ENCODE measurements at places on chromosomes 1 and 21.

- no peak for DNase-seq
Measured at GRCh38 chr1:230356869-230357794, 69.0 kb downstream of the PGBD5 start.

- DNase-seq, result no peak
Measured at GRCh38 chr1:241985787-241986186, 13.1 kb downstream of the MAP1LC3C start.

- DNase-seq, result no peak
Measured at GRCh38 chr1:22831729-22832413, 121.2 kb downstream of the EPHB2 start.

DNA sequence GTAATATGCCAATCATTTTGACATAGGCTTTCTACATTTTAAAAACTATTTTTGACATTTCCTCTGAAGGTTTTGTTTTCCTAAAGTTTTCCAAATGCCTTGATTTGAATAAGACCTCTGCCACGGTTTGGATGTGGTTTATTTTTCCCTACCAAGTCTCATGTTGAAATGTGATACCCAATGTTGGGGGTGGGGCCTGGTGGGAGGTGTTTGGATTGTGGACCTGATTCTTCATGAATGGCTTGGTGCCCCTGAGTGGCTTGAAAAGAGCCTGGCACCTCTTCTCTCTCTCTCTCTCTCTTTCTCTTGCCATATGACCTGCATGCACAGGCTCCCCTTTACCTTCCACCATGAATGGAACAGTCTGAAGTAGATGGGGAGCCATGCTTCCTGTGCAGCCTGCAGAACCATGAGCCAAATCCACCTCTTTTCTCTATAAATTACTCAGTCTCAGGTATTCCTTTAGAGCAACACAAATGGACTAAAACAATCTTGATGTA lies 14.8 kb downstream of the MMEL1 start:
- no peak for DNase-seq

DNA sequence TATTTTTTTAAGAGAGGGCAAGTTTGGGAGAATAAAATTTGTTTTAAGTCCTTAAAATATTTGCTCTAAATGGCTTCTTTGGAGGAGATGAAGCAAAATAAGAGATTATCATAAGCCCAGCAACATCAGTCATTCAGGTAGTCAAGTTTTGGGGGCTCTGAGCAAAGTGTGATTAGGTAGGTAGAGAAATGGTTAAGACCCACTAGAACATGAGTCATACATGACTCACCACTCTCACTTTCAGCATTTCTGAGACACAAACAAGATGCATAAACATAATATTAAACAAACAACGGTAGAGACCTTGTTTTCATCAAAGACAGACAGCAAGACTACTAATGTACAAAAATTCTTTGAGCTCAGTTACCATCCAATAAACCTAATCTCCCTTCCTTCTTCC lies 272.2 kb downstream of the LMO4 start:
- DNase-seq, result no peak

DNA sequence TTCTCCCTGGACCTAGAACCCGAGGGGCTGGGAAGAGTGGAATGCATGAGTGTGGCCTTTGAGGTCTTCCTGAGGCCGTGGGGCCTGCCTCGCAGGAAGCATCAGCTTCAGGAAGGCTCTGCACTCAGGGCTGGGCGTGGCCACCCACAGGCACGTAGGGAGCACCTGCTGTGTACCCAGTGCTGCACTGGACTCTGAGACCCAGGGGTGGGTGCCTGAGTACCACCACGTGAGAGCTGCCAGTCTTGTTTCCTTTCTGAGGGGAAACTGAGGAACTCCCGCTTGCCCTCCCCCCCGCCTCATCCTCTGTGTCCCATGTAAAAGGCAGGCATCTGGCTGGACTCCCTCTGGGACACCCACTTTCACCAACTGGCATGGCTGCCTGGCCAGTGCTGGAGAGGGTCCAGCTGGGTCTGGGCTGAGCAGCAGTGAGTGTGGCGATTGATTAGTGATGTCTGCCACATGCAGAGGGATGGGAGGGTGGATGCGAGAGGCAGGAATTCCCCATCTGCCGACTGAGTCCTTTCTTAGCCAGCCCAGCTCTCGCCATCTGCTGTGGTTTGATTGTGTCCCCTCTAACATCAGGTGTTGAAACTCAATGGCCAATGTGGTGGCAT lies 30.2 kb upstream of the TTC34 start:
- DNase-seq, result no peak

DNA sequence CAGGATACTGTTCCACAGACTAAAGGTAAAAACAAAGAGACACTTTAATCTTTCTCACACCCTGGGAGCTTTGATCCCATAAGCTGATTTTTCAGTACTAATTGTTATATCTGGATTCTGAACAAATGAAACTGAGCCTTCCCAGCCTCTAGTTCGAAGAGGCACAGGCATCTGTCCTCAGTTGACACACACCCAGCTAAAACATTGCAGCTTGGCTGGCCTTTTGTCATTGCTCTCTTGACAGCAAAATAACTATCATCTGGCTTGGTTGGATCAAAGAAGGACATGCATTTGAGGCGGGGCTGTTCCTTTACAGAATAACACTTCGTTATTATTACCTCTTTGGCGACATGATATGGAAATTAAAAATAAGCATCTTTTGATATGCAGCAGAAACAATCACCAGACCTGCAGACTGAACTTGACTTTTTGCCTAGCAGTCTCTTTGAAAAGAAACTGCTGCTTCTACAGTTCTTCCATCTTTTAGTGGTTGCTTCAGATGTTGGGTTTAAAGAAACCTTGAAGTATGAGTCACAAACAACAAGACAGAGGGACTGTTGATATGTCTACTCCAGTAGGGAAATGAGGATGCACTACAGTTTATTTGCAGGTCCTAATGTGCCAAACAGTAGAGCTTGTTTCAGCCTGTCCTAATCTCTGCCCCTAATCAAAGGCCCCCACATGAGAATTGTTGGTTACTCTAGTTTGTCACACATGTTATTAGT lies 166.5 kb downstream of the TPR start:
- DNase-seq, result no peak

DNA sequence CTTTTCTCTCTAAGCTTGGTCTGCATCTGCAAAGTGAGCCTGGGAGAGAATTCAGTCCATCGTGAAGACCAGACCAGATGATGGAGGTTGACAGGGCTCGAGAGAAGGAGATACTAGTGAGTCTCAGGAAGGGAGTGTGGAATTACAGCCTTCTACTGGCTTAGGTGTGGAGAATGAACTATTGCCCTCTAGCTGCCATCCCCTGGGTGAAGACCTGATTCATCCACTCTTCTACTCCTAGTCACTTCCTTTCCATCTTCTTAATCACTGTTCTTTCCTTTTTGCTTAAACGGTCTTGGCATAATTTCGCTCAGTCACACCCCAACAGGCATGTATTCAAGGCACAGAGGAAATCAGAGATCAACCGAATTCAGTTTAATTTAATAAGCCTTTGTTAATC lies 34.0 kb upstream of the HSD17B7 start:
- DNase-seq, result no peak

GRCh38 chr1:203628201-203629015 lies 1.8 kb downstream of the ATP2B4 start:
- no peak for DNase-seq

GRCh38 chr1:91503332-91503900 lies 2.8 kb downstream of the CDC7 start:
- DNase-seq, result no peak

- DNase-seq, result no peak
Measured at GRCh38 chr1:225451340-225451739, 23.5 kb upstream of the LBR start.

- DNase-seq, result peak; percentile 30
Measured at GRCh38 chr21:32520875-32521735, 64.2 kb downstream of the TCP10L start.

DNA sequence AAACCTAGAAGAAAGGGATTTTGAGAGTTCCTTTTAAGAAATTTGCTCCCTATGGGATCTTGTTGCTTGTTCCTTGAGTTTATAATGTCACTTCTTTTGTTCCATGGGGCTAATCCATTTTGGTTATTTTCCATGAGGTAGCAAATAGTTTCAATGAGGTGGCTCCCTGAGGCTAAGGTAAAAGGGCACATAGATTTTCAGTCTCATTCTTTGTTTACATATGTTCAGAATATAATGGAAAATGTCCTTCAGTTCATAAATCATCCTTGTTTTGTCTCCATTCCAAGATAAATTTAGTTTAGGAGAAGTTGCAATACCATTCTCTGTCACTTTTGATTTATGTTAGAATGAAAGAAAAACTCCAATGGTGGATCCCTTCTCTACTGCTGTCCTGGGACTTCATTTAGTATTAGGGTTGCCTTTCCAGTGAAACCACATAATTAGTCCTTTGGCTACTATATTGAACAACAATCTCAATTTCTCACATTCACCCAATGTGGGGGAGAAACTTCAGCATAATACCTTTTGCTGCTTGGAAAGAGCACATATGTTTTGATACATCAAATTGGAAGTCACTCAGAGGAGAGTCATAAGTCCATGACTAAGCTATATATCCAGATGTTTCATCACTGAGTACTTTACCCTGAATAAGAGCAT lies 80.9 kb upstream of the ADAMTS5 start:
- DNase-seq, result no peak

DNA sequence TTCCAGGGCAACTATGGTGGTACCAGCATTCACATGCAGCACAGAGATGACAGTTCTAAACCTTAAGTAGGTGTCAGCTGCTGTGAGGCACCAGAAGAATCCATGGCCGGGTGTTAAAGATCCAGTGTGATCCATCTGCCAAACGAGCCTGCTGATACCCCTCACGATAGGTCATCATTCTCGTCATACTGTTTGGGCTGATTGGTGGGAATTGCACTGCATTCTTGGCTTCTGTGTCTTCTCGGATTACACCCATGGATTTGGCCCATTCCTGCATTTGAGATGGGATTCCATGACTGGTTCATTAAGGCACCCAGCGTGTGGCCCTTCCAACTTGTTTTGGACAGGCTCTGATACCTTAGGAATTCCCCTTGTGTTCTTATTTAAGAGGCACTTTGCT lies 55.2 kb downstream of the ST6GALNAC3 start:
- no peak for DNase-seq

DNA sequence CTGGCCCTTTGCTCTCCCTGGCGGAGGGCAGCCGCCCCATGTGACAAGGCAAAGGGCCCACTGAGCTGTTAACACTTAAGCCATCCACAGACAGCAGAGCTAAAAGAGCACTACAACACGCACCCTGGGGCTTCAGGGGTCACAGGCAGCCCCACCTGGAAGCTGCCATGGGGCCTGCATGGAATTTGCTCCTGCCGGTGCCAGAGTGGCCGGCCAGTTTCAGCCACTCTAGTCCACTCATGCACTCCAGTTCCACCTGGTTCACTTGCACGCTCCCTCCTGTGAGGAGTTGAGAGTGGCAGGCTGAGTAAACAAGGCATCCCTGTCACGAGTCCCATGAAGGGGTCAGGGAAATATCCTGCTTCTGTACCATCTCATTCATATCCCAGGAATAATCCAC lies 55.3 kb downstream of the RIMS3 start:
- no peak for DNase-seq

GRCh38 chr1:235074523-235075047 lies 54.1 kb downstream of the TOMM20 start:
- DNase-seq, result peak; percentile 53

DNA sequence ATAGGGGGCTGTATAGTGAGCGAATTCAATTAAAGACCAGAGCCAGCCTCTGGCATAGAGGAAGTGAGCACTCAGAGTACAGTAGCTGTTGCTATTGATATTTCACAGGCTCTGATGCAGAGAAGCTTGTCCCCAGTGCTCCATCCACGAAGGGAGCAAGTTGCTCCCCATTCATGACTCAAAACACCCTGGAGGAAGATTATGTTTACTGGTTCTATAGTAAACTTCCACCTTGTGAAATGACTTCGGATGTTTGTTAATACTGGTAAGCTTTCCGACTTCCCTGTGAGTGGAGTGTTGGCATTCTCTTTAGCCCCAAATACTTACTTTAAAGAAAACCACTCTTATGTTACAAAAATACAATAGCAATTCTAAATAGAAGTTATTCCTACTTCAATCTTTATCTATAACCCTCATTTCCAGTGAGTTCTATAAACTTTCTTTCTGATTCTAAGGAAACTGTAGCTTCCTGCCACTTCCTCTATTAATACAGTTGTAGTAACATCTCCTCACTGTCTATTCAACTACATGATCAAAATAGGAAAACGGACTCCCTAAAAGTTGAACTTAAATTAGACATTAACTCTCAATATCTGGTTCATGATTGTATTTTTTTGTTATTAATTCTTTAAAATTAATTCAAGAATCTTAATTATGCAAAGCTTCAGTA lies 46.4 kb downstream of the ZNF281 start:
- no peak for DNase-seq

DNA sequence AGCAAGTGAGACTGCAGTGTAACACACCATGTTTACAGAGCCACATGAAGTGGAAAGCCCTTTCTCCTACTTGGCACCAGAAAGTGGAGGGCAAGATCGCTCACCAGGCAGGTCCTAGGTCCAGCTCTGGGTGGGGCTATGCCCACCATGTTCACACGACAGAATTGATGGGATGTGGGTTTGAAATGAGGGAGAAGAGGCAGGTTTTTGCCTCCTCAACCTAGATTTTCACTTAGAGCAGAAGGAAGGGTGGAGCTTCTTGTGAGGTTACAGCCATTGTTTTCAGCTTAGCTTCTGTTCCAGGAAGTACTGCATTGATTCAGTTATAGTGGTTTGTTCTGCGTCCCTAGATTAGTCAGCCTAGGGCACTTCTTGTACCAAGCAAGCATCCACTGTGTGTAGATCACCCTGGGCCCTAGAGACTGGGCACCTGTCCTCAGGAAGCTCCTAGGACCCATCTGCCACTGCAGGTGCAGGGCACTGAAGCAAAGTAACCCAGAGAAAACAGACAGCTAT lies 2.3 kb downstream of the CD53 start:
- no peak for DNase-seq

DNA sequence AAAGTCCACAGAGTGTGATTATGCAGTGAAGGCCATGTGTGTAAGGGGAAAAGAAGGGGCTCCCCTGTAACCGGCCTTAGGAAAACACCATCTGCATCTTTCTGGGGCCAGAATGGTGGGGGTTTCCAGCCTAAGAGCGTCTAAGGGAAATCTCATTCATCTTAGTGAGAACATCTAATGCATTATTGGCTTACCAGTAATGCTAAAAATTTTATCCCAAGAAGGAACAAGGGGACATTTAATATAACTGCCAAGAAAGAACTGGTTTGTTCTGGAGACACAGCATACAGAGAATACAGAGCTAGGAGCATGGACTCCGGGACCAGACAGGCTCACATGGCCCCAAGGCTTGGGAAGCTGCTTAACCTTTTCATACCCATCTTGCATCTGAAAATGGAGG lies 58.3 kb upstream of the DSCAM start:
- no peak for DNase-seq

GRCh38 chr1:150563340-150564038 lies 14.3 kb downstream of the ADAMTSL4 start:
- peak; percentile 13 for DNase-seq

DNA sequence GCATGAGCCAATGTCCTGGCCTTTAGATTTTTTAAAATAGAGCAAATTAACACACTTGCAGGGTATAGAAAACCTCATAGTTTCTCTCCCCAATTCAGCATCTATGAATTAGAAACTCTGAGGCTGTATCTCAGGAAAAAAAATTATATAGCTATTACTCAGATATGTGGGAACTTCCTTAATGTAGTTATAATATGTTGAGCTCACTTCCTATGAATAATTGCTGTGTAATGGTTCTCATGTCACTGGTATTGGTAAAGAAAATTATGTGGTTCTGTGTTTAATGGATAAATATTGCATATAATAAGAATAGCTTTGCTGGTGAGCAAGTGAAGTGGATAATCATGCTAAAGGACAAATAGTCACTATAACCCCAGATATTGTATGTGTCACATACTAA lies 2019.8 kb downstream of the NCAM2 start:
- no peak for DNase-seq

- DNase-seq, result no peak
Measured at GRCh38 chr1:44801491-44802305, 1.5 kb downstream of the PLK3 start.

GRCh38 chr21:19921211-19921610 lies 1077.0 kb upstream of the NCAM2 start:
- DNase-seq, result no peak

Measured in anterior cingulate cortex (tissue), 58 donors.